ENCODE measurements at places on chromosomes 3 and 15.

GRCh38 chr15:31080591-31081014 is 20.9 kb downstream of the TRPM1 start:
- DNase-seq, result peak; percentile 9

- DNase-seq, result no peak
Observed at GRCh38 chr3:108006077-108006771, 84.6 kb downstream of the CD47 start.

- no peak for DNase-seq
Observed at GRCh38 chr3:134180761-134181160, 69.9 kb downstream of the RYK start.

DNA sequence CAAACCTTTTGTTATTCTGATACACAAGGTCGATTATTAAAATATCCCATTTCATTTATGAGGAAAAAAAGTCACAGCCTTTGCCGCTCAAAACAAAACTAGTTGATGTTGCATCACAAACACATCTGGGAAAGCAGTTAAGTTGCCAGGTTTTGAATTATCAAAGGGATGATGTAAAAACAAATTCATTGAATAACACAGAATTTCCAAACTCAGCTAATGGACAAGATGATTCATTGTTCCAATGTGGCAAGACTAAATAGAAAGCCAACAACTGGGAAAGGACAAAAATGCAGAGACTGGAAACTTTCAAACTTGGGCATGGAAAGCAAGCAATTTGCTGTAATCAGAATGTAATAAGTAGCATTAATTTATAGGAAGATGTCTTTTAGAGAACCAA is 610.0 kb upstream of the ZNF385D start:
- DNase-seq, result no peak

Measured in activated CD4-positive, alpha-beta T cell treated with anti-CD3 and anti-CD28 coated beads, Interleukin-10, Interleukin-2, amounts not matched to agents 100 ng/mL and 50 ng/mL, durations not matched to agents 16 hours and 8 hours (primary cell).